ENCODE measurements at places on chromosomes 1 and 21.
A peak's percentile ranks its signal among the peaks of the same experiment; 100 is the strongest.

DNA sequence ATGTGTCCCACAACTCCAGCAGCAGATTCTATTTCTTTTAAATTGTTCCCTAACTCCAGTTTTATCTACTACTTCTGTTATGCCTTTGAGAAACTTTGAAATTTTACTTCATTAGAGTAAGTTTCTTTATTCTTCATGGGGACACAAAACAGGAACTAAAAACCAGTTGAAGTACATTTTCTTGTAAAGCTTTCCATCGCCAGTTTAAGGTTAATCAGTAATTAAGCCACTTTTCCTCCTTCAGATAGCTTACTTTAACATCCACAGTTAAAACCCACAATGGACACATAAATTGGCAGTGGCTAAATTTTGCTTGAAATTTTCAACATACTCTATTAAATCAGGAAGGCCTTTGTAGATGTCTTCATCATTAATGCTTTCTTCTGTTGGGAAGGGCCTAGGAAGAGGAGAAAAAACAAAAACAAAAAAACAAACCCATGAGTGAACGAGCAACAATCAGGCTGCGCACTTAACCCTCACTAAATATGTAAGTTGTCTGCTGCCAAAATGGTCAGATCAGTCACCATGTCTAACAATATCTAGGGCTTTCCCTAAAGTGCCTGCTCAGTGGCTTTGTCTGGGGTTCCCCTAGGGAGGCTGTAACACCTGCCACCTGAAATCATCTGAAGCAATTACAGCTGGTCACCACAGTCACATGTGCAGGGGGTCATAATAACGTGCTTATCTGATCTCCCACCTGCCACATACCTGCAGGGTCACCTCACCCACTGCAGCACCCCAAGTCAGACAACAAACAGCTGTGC lies 187.9 kb downstream of the VAV3 start:
- peak; percentile 55 for ATAC-seq

DNA sequence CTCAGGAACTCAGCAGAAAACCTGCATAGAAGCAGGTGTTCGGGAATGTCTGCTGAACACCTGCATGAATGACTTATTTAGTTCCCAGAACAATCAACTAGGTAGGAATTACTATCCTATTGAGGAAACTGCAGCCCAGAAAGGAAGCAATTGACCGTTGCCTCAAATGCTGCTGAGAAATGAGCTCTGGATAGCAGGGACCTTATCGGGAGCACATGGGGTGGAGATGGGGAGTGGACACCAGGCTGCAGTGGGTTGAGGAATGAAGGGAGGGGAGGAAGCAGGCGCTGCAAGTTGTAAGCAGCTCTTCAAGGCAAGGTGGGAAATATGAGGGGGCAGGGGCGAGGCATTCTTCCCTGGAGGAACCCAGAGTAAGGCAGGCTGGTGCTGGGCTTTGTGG lies 10.8 kb upstream of the CDCP2 start:
- no peak for ATAC-seq

- peak; percentile 34 for ATAC-seq
These were observed 2.4 kb downstream of the SPSB1 start for GRCh38 chr1:9294910-9295636.

DNA sequence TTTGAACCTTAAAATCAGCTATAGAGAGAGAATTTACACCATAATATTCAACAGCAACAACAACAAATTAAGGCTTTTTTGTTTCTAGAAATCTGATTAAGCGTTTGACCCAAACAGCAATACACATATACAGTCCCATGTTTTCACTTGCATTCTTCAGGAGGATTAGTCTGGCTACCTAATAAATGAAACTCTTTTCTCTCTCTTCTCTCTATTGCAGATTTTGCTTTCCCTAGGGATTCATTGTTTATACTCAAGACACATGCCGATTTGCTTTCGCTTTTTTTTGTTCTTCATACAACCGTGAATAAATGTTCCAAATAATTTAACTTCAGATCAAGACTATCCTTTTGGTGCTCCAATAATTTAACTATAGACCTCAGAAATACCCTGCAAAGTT lies 162.4 kb upstream of the PTBP2 start:
- no peak for ATAC-seq

DNA sequence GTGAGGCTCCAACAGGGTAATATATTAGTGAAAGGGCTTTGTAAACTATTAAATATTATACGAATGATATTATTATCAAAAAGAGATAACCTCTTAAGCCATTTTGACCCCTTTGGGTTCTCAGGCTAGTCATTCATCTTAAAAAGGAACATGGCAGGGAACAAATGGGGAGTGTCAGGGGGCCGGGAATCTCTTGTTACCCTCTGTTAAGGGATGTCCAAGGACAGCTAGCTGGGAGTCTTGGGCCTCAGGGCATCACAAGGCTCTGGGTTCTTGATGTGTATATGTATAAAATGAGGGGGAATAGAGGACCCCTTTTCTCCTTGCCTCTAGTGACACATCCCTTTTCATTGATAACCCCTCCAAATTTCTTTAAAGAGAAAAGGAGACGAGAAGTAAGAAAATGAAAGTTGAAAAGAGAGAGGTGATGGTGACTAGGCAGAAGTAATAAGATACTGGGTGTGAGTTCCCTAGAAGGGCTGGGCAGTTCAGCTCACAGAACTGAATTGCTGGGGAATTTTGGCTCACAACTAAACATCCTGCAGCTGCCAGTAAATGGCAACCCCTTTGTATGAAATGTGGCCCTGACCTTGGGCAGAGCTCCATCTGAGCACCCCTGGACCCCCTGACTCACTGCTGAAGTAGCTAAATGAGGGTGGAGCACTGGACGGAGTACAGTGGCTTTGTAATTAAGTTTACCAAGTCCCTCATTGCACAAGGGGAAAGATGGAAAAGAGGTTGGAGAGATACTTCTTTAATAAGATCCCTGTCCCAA lies 20.0 kb upstream of the ZNF326 start:
- ATAC-seq: no peak

GRCh38 chr1:35588197-35588910 lies 15.2 kb downstream of the TFAP2E start:
- ATAC-seq: no peak

GRCh38 chr1:114503916-114504422 lies 7.0 kb downstream of the TRIM33 start:
- ATAC-seq: no peak

GRCh38 chr1:221302357-221302756 lies 423.1 kb downstream of the HLX start:
- no peak for ATAC-seq

DNA sequence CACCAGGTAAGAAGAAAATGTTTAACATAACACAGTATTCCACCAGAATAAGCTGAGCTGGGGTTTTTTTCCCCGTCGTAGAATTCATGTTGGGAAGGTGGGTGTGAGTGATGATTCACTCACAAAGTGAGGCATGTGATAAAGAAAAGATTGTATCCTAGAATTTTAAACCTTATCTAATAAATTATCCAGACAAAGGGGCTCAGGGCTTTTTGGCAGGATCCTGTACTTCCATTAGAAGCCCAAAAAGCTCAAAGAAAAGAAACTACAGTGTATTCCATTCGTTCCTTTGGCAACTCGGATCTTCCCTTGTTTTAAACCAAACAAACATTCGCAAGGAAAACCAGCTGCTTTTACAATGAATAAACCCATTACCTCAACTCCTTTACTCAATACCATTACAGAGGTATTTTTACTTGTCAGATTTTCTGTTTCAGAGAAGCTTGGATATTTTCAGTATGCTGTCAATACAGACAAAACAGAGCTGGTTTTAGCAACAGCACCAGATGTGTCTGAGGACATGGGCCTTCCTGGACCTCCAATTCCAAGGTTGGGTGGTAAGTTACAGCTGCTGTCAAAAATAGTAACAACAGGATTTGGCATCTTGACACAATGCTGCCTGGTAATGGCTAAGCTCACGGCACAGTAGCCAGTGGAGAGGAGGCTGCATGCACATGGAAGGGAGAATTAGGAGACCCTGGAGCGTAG lies 159.9 kb upstream of the RUNX1 start:
- ATAC-seq: no peak

DNA sequence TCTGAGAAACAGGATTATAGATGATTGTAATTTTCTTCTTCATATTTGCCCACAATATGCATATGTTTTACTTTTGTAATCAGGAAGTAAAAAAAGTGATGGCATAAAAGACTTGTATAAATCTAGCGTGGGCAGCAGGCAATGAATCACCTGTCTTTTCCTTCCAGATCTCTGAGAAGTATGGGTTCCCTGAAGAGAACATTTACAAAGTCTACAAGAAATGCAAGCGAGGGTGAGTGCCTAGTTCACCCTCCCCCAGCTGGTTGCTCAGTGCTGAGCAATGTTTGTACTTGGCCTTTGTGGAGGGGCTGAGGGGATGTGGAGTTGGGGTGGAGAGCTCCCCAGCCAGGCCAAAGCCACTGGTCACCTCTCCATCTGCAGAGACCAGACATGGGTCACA lies 30.7 kb downstream of the GRHL3 start:
- ATAC-seq: peak; percentile 69

DNA sequence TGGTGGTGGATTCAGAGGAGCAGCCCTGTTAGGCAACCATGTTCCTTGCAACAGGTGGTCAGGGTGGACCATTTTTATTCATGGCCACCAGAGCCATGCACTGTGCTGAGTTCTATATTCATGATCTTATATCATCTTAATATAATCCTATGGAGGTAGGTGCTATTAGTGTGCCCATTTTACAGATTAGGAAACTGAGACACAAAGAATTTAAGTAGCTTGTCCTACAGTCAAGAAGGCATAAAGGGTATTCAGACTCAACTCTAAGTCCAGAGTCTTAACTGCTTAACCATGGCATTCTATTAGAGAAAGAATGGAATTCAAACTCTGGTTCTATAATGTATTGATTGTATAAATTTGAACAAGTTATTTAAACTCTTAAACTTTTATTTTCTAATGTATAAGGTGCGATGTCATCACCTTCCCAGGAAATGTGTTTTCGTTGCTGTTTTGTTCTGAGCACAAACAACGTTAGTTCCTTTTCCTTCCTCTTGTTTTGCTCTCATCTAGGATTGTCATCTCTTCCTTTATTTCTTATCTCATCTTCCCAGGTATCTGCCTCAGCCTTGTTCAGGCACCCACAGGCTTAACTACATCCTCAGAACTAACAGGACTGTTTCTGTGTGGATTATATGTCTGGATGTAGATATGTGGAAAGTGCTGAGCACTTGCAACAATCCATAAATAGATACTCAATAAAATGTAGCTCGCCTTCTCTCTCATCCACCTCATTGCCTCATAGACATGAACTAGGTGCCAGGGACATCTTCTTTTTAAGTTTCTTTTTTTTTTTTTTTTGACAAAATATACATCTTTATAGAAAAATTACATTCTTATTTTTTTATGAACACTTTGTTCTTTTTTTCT lies 207.1 kb downstream of the NFIA start:
- no peak for ATAC-seq

DNA sequence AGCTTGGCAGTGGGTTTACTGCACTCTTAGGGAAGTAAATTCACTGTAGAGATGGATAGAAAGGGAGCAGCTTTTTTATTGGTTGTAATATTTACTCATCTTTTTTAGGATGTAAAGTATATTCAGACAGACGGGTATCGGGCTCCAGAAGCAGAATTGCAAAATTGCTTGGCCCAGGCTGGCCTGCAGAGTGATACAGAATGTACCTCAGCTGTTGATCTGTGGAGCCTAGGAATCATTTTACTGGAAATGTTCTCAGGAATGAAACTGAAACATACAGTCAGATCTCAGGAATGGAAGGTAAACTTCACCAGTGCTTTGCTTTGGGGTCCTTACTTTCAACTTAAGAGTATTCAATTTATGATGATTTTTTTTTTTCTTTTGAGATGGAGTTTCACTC lies 3.2 kb downstream of the UHMK1 start:
- no peak for ATAC-seq

DNA sequence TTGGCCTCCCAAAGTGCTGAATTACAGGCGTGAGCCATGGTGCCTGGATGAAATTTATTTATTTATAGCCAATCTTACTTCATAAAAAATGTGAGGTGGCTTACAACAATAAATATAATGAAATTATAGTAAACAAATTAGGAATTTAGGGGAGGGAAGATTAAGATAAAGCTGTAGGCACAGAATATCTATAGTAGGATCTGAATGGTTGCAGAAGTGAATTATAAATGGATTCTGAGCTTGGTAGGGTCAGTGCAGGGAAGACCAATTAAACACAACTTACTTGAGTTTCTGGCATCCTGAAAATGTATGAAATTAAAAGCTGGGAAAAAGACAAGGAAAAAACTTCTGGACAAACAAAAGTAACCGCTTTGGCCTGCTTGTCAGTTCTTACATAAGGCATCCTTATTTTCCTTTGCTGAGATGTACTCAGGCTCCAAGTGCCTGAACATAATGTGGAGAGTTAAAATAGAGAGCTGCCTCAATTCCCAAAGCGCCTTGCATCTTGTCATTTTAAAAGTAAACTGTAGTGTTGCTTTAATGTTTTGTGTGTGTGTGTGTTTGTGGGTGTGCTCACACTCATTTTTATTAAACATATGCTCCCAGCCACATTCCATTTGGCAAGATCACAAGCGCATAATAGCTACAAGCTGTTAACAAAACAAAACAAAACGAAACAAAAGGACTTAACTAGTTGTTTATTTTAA lies 247.3 kb downstream of the S1PR1 start:
- ATAC-seq: no peak

DNA sequence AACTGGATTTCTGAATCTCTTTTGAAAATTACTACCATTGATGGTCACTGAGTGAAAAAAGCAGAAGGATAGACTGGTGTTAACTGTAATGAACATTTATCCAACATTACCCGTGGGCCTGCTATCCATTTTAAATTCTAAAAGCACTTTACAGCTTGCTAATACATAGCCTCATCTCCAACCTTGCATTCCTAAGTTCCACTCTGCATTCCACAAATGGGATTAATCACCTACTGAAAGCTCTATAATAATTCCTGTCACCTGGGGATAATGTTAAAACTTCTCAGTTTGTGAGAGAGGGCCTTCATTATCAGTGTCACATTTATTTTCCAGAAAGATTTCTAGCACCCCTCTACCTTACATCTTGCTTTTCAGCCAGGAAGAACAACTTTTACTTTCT lies 38.2 kb downstream of the PTPRC start:
- no peak for ATAC-seq

GRCh38 chr1:212301580-212301979 lies 16.4 kb downstream of the PPP2R5A start:
- no peak for ATAC-seq

DNA sequence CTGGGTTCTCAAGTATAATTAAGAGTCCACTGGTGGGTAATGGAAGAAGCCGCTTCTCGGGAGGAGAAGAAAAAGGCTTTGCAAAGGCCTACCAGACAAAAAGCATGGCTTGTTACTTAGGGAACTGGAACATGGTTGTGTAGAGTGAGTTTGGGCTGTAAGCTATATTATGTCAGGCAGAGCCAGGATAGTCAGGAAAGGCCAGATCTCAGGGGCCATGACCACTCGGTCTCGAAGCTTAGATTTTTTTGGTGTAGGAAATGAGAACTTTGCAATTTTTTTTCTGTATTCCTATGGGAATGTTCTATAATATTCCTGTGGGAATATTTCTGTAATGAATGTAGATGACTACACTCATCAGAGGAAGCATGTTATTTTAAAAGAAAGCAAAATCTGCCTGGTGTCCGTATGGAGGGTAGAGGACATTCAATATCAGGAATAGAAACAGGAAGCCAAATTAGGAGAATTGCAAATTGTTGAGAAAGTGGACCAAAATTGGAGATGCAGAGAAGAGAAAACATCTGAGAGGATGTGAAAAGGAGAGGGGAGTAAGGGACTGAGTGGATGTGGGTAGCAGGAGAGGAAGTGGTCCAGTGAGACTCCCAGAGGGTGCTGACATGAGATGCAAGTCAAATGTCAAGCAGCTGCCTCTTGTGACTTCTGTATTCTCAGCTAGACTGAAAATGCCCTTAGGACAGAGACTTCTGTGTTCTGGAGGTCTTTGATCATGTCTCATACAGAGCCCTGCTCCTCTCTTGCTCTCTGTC lies 45.2 kb upstream of the HAO2 start:
- ATAC-seq: no peak
